Ovary (tissue), 10 donors: ENCODE measurements at places on chromosomes 7 and 10. TPM values are rescaled to one million over a fixed set of nuclear protein-coding genes. Genes with fewer than 3 reads are reported as not detected.

- H3K36me3 ChIP-seq = no peaks in the 10 kb centered on the region
- no peak for DNase-seq
- H3K4me1 ChIP-seq = no peaks in the 10 kb centered on the region
Observed at GRCh38 chr7:47344171-47344955, 237.5 kb downstream of the TNS3 start.

Gene DENND2A
- total RNA-seq = 44.9 TPM

GRCh38 chr7:85593355-85593754 is 406.5 kb upstream of the SEMA3D start:
- H3K4me3 ChIP-seq = no peak overlapping the region
- H3K27ac ChIP-seq = no peak overlapping the region
- H3K36me3 ChIP-seq = no peaks in the 10 kb centered on the region
- H3K4me1 ChIP-seq = no peaks in the 10 kb centered on the region

Gene GPC2
- 5.6 TPM for total RNA-seq

DNA sequence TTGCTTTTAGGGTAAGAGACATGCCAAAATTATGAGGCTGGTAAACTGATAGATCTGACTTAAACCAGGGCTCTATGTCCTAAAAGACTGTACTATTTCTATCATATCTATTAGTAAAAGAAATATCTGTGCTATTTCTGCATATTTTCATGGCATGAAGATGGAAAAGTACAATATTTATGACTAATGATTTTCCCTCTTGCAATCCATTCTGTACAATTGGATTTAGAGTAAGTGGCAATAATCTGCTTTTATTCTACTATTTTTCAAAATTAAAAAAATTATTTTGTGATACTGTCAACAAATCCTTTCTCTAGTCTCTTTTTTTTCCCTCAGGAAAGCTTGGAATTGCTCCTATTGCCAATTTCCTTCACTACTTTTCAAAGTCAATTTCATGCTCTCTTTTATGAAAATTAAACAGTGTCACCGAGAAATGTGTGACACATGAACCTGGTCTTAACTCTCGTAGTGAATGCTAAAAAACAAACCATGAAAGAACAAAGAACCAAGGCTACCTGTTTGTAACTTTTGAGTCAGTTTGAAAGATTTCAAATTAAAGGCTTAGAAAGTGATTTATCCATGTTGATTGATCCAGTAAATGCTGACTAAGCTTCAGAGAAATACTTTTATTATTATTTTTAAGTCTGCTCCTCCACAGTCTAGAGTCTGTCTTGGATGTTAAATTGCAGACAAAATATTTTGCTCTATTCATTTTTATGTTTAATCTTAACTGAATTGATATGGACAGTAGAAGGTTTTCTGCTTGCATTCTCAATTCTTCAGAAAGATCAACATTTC is 262.7 kb upstream of the CHRM2 start:
- H3K27me3 ChIP-seq = no peaks in the 10 kb centered on the region
- no peak overlapping the region for H3K4me3 ChIP-seq
- no peak for DNase-seq
- no peaks in the 10 kb centered on the region for H3K36me3 ChIP-seq

Gene OR2A1
- total RNA-seq = 0.25 TPM

GRCh38 chr7:35465791-35466336 is 212.0 kb upstream of the TBX20 start:
- no peaks in the 10 kb centered on the region for H3K36me3 ChIP-seq
- no peak overlapping the region for H3K4me3 ChIP-seq
- DNase-seq = no peak

GRCh38 chr7:135757719-135758411 is 9.3 kb upstream of the FAM180A start:
- DNase-seq = peak; percentile 38
- H3K36me3 ChIP-seq = no peaks in the 10 kb centered on the region
- H3K4me1 ChIP-seq = no peaks in the 10 kb centered on the region
- H3K4me3 ChIP-seq = peak overlapping the region; percentile 12

Gene CYP26A1
- not detected for total RNA-seq

- H3K4me1 ChIP-seq = no peaks in the 10 kb centered on the region
- H3K27ac ChIP-seq = no peak overlapping the region
- no peak for DNase-seq
Observed at GRCh38 chr7:77497079-77497478, 40.0 kb upstream of the PTPN12 start.

DNA sequence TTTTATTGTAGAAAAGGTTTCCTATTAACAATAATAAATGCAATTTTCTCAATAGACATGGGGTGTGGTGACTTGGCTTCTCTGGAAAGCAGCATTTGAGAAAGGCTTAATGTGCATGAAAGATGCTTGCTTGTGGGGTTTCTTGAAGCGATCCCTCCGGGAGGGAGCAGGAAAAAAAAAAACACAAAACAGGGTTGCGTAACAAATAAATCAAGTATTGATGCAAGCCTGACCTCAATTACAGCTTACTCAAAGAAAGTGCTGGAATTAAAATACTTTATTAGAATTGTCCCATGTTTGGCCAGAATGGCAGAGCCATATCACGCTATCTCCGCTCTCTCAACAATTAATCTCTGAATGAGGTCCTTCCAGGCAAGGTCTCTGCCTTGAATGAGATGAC is 1612.5 kb downstream of the REEP3 start:
- no peak overlapping the region for H3K27ac ChIP-seq
- DNase-seq = no peak
- no peak overlapping the region for H3K4me3 ChIP-seq
- H3K27me3 ChIP-seq = no peaks in the 10 kb centered on the region
- H3K36me3 ChIP-seq = no peaks in the 10 kb centered on the region
- no peaks in the 10 kb centered on the region for H3K4me1 ChIP-seq

DNA sequence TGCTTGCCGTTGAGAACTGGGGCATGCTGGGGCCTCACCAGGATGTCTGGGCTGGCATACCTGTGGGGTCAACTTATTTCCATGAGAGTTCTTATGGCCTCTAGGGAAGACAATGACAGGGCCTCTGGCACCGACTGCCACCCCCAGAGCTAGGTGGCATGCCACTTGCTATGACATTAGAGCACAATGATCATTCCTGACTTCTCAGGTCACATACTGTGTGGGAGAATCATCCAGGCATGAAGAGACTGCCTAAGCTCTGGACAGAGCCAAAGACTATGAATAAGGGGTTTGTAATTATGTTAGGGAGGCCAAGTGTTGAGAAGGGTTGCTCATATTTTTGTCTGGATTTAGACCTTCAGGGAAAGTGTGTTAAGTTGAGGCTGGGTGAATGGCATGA is 97.5 kb downstream of the PTPN20 start:
- H3K27me3 ChIP-seq = no peaks in the 10 kb centered on the region
- H3K27ac ChIP-seq = no peak overlapping the region
- no peaks in the 10 kb centered on the region for H3K36me3 ChIP-seq

- H3K4me1 ChIP-seq = peaks cover 1% of the 10 kb centered on the region
- H3K36me3 ChIP-seq = no peaks in the 10 kb centered on the region
- H3K4me3 ChIP-seq = no peak overlapping the region
- no peak overlapping the region for H3K27ac ChIP-seq
- no peak for DNase-seq
Observed at GRCh38 chr7:31335161-31335856, 5.2 kb downstream of the NEUROD6 start.

GRCh38 chr7:1368184-1368681 is 91.0 kb downstream of the MICALL2 start:
- H3K36me3 ChIP-seq = no peaks in the 10 kb centered on the region
- no peaks in the 10 kb centered on the region for H3K27me3 ChIP-seq
- no peak overlapping the region for H3K27ac ChIP-seq
- no peak for DNase-seq

Gene HMX2
- total RNA-seq = not detected

DNA sequence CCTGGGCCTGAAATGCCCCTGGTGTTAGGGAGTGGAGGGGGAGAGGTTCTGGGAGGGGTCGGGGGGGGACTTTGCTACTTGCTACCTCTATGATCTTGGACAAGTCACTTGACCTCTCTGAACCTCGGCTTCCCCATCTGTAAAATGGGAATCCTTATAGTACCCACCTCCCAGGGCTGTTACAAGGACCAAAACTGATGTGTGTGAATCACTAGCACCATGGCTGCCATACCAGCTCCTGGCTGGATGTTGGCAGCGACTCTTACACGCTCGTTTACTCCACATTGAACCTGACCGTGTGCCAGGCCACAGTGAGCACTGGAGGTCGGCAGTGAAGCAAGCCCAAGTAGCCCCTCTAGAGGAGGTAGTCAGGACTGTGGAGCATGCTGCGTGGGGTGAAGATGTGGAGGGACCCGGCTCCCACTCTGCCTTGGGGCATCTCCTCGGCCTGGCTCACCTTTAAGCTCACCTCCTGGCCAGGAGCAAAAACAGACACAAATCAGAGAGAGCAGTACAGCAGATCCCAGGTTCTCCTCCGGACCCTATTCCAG is 28.9 kb downstream of the PPIF start:
- H3K27ac ChIP-seq = no peak overlapping the region
- peaks cover 22% of the 10 kb centered on the region for H3K4me1 ChIP-seq

- H3K36me3 ChIP-seq = no peaks in the 10 kb centered on the region
- no peaks in the 10 kb centered on the region for H3K4me1 ChIP-seq
- no peaks in the 10 kb centered on the region for H3K27me3 ChIP-seq
- no peak for DNase-seq
- H3K27ac ChIP-seq = no peak overlapping the region
Observed at GRCh38 chr10:71031026-71031425, 142.7 kb upstream of the PCBD1 start.

- H3K4me3 ChIP-seq = no peak overlapping the region
- H3K27me3 ChIP-seq = no peaks in the 10 kb centered on the region
- no peaks in the 10 kb centered on the region for H3K36me3 ChIP-seq
- H3K27ac ChIP-seq = no peak overlapping the region
- DNase-seq = no peak
- no peaks in the 10 kb centered on the region for H3K4me1 ChIP-seq
Observed at GRCh38 chr7:18663321-18663720, 167.8 kb downstream of the HDAC9 start.

- H3K27me3 ChIP-seq = no peaks in the 10 kb centered on the region
- H3K4me1 ChIP-seq = no peaks in the 10 kb centered on the region
- peak overlapping the region; percentile 85 for H3K27ac ChIP-seq
- no peaks in the 10 kb centered on the region for H3K36me3 ChIP-seq
Observed at GRCh38 chr7:24572393-24572996, 757 bp upstream of the PALS2 start.

- H3K4me3 ChIP-seq = no peak overlapping the region
- no peaks in the 10 kb centered on the region for H3K36me3 ChIP-seq
- H3K27me3 ChIP-seq = no peaks in the 10 kb centered on the region
- H3K27ac ChIP-seq = no peak overlapping the region
- DNase-seq = no peak
Observed at GRCh38 chr10:30029872-30030256, 29.5 kb downstream of the JCAD start.

DNA sequence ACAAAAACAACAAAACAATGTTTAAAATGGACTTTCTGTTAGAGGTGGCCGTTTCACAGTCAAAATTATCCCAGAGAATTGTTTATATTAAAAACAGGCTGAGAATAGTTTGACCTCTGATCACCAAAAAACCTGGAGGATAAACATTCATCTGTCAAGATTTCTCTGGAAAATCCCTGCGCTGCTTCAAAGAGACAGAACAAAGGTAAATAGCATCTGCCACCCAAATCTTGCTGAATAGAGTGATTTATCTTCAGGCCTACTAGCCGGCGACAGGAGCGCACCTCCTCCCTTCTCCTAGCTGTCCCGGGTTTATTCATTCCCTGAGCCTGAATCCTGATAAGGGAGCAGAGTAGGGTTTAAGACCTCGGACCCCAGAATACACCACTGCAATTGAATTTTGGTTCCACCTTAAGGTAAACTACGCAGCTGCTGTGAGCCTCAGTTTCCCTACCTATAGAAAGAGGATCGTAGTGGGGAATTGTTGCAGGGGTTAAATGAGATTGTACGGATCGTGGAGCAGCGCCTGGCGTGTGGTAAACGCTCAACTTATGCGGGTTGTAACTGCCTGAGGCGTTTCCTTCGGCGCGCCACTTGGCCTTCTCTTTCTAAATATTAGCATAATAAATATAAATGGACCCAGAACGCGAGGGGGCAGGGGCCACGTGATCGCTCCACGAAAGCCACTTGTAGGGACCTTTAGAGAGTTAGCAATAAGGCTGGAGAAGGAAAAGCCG is 498 bp upstream of the ST7 start:
- peak; percentile 64 for DNase-seq
- H3K27ac ChIP-seq = peak overlapping the region; percentile 100
- H3K27me3 ChIP-seq = no peaks in the 10 kb centered on the region
- peaks cover 8% of the 10 kb centered on the region for H3K4me1 ChIP-seq
- no peaks in the 10 kb centered on the region for H3K36me3 ChIP-seq
- H3K4me3 ChIP-seq = peak overlapping the region; percentile 87
